ENCODE measurements at places on chromosomes 7 and 10. TPM values are rescaled to one million over a fixed set of nuclear protein-coding genes. Genes with fewer than 3 reads are reported as not detected.

- DNase-seq, result no peak
- no peaks in the 10 kb centered on the region for H3K27me3 ChIP-seq
- peaks cover 5% of the 10 kb centered on the region for H3K36me3 ChIP-seq
- no peak overlapping the region for H3K4me3 ChIP-seq
Measured at GRCh38 chr7:138895679-138896078, 85.5 kb downstream of the KIAA1549 start.

- H3K27me3 ChIP-seq, result no peaks in the 10 kb centered on the region
- no peaks in the 10 kb centered on the region for H3K4me1 ChIP-seq
- H3K27ac ChIP-seq, result no peak overlapping the region
- DNase-seq, result no peak
- no peak overlapping the region for H3K4me3 ChIP-seq
- H3K36me3 ChIP-seq, result no peaks in the 10 kb centered on the region
Measured at GRCh38 chr7:134755422-134756022, 23.9 kb upstream of the CALD1 start.

The POLD2 gene
- total RNA-seq, result 56.7 TPM

GRCh38 chr10:3159152-3159551 lies 13.4 kb downstream of the PITRM1 start:
- H3K36me3 ChIP-seq, result peaks cover 34% of the 10 kb centered on the region
- H3K27ac ChIP-seq, result no peak overlapping the region
- no peak for DNase-seq
- H3K27me3 ChIP-seq, result no peaks in the 10 kb centered on the region
- no peak overlapping the region for H3K4me3 ChIP-seq
- H3K4me1 ChIP-seq, result no peaks in the 10 kb centered on the region

The CXCL12 gene
- total RNA-seq, result 131 TPM

The POM121C gene
- total RNA-seq, result 16.1 TPM

DNA sequence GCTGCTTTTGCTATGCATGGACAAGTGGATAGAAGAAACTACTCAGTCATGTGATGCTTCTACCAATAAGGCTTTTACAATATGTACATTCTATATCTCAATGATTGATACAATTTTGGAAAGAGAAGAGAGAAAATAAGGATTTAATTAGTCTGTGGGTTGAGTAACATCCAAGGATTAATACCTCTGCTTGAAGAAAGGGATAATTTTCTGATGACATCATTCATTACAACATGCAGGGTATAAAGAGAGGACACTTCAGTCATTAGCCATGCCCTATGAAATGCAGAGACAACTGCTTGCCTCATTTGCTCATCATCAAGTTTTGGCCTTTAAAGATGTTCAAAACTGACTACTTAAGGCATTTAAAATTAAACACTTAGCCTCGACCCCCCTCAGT lies 237.3 kb downstream of the AHR start:
- no peak overlapping the region for H3K4me3 ChIP-seq
- no peak for DNase-seq
- no peaks in the 10 kb centered on the region for H3K27me3 ChIP-seq
- no peaks in the 10 kb centered on the region for H3K36me3 ChIP-seq

DNA sequence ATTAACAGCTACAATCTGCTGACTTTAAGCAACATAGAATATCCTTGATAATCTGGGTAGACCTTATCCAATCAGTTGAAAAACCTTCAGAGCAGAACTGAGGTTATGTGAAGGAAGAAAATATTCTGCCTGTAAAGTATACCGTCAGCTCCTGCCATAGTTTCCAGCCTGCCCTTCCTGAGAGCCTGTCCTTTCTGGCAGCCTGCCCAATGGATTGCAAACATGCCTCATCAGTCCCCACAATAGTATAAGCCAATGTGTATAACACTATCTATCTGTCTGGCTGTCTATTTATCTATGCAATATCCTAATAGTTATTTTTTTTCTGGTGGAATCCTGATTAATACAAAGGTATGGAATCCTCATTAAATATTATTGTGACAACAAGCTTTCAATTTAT lies 489.2 kb upstream of the KCND2 start:
- H3K4me3 ChIP-seq, result no peak overlapping the region
- no peaks in the 10 kb centered on the region for H3K27me3 ChIP-seq
- H3K4me1 ChIP-seq, result no peaks in the 10 kb centered on the region
- H3K27ac ChIP-seq, result no peak overlapping the region
- DNase-seq, result no peak

DNA sequence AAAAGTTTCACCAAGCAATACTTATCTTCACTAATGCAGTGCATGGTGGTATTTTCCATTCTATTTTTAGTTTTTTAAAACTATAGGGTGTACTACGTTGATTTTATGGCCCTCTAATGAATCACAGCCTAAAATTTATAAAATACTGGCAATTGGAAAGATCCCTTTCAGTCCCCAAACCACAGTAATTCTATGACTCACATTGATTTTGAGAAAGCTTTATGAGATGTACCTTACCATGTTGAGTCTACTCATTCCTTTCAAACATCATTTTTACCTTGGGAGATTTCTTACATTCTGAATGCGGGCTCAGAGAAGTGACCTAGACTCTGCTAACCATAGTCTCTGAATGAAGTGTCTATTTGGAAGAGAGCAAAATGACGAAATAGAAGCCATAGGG lies 141.6 kb downstream of the GPR85 start:
- no peak for DNase-seq
- H3K27me3 ChIP-seq, result no peaks in the 10 kb centered on the region
- no peak overlapping the region for H3K27ac ChIP-seq
- H3K36me3 ChIP-seq, result no peaks in the 10 kb centered on the region

DNA sequence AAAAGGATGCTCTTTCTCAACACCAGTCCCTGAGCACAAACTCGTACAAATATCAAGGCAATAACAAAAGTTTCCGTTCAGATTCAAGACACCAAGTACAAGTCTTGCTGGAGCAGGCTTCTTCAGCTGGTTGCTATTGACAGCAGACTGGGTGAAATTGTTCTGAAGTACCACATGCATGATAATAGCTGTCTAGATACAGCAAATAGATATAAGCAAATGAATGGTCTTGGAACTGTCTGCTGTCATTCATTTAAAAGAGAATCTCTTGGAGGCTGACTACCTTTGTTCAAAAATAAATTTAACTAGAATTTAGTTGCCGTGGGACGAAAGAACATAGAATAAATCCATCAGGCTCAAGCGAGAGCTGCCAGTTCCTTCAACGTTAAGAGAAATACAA lies 35.5 kb downstream of the SORCS1 start:
- H3K27ac ChIP-seq, result no peak overlapping the region
- H3K36me3 ChIP-seq, result no peaks in the 10 kb centered on the region
- no peaks in the 10 kb centered on the region for H3K27me3 ChIP-seq
- no peak for DNase-seq
- no peak overlapping the region for H3K4me3 ChIP-seq
- no peaks in the 10 kb centered on the region for H3K4me1 ChIP-seq

GRCh38 chr7:47470567-47471357 lies 111.1 kb downstream of the TNS3 start:
- H3K27me3 ChIP-seq, result no peaks in the 10 kb centered on the region
- peak overlapping the region; percentile 3 for H3K4me3 ChIP-seq
- no peaks in the 10 kb centered on the region for H3K36me3 ChIP-seq
- peaks cover 51% of the 10 kb centered on the region for H3K4me1 ChIP-seq
- H3K27ac ChIP-seq, result peak overlapping the region; percentile 75

- H3K4me1 ChIP-seq, result no peaks in the 10 kb centered on the region
- no peaks in the 10 kb centered on the region for H3K36me3 ChIP-seq
- no peak overlapping the region for H3K27ac ChIP-seq
- no peak overlapping the region for H3K4me3 ChIP-seq
Measured at GRCh38 chr7:140182917-140183316, 6.1 kb upstream of the KDM7A start.

The GTF2IRD2 gene
- 11.6 TPM for total RNA-seq

The RSBN1L gene
- total RNA-seq, result 14.3 TPM

The GHRHR gene
- not detected for total RNA-seq

GRCh38 chr10:103281753-103282152 lies 4.8 kb downstream of the INA start:
- no peak for DNase-seq
- H3K36me3 ChIP-seq, result no peaks in the 10 kb centered on the region
- no peak overlapping the region for H3K4me3 ChIP-seq
- H3K4me1 ChIP-seq, result no peaks in the 10 kb centered on the region

The MACC1 gene
- total RNA-seq, result 10.0 TPM

The ASIC3 gene
- 0.74 TPM for total RNA-seq

GRCh38 chr10:19828278-19829049 lies 12.2 kb downstream of the PLXDC2 start:
- H3K27me3 ChIP-seq, result no peaks in the 10 kb centered on the region
- H3K36me3 ChIP-seq, result no peaks in the 10 kb centered on the region
- DNase-seq, result no peak
- H3K27ac ChIP-seq, result no peak overlapping the region

GRCh38 chr10:72414642-72415041 lies 59.9 kb upstream of the DNAJB12 start:
- H3K36me3 ChIP-seq, result no peaks in the 10 kb centered on the region
- DNase-seq, result no peak
- no peak overlapping the region for H3K27ac ChIP-seq
- H3K4me1 ChIP-seq, result no peaks in the 10 kb centered on the region

Data from pancreas (tissue), 10 donors.